ENCODE measurements at places on chromosomes 7 and 10.

- no peak for DNase-seq
Measured at GRCh38 chr7:142796501-142797390, 26.0 kb downstream of the PRSS2 start.

DNA sequence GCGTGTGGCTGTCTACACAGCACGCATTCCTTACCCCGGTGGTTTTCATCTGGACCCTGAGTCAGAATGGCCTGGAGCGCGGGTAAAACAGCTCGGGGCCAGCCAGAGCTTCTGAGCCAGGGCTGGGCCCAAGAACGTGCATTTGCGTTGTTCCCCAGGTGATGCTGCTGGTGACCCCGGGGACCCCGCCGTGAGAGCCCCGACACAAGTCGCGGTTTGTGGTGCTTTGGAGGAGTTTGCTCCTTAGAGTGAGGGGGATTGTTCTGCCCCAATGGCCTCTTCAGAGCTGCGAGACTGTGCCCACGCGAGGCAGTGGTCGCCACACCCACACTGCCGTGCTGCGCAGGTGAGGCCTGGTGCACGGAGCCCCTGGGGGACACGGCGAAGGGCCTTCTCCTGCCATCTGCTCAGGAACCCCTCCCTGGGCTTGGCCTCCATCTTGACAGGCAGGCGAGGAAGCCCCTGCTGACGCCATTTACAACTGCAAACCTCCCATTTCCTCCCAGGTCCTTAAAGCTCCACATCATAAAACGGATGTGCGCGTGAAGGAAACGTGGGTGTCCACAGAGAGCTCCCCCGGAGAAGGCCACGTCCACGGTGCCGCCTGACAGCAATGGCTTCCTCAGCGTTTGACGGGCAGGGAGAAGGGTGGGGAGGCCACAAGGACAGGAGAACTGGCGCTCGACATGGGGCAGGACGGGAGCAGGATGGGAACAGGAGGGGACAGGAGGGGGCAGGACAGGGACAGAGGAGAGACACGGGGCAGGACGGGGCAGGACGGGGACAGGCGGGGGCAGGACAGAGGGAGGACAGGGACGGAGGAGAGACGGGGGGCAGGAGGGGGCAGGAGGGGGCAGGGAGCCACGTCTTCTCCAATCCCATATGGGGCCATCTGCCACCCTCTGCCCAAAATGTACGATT, 477.2 kb downstream of the DNAJB6 start:
- DNase-seq: no peak

DNA sequence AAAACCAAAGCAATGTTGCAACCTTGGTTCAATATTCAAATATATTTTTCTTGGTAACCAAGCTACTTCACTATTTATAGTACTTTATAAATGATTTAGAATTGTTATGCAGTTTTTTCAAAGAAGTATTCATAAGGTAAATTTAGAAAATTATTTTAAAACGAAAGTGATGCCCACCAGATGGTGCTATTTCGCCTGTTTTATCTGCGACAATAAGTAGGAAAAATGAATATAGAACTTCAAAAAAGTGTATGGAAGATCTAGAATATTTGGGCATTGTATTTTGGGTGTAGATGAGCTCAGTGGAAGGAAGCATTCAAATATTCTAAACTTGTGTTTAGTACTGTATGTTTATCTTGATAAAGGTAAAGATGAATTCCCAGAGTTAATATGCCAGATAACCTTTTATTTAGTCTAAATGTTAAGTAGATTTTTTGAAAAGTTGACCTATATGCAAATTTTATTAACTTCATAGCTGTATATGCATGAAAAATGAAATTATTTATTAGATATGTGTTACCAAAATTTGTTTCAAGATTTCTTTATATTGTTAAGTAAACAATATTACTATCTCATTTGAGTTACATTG, 93.2 kb downstream of the ADK start:
- DNase-seq: peak; percentile 43

- no peak for DNase-seq
Measured at GRCh38 chr7:9937944-9938631, 1035.6 kb upstream of the PHF14 start.

DNA sequence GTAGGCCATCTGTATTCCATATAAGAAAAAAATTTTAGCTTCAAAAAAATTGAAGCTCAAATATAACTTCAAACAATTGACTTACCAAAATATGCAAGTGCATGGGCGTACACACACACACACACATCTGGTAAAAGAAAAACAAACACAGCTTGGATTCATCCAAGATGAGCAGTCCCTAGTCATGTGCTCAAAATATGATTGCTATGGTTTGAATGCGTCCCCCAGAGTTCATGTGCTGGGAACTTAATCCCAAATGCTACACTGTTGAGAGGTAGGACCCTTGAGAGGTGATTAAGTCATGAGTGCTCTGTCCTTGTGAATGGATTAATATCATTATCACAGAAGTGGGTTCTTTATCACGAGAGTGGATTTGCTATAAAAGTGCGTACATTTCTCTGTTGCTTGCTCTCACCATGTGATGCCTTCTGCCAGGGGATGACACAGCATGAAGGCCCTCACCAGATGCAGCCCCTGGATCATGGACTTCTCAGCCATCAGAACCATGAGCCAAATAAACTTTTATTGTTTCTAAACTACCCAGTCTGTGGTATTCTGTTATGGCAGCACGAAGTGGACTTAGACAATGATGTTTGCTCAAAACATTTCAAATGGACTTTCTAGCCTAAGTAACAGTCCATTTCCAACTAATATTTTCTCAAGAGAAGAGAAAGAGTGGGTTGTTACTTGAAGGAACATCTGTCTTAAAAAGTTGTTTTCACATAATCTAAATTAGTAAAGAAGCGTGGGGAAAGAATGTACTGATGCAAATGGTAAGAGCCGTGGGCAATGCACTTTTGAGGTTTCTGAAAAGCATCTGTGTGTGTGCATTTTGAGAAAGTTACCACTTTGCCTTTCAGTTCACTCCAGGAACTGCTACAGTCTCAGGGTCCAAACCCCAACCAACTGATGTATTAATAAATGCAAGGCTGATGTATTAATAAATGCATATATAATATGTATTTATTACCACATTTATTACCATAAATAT, 15.1 kb upstream of the SVIL start:
- no peak for DNase-seq

- DNase-seq: no peak
Measured at GRCh38 chr10:77857272-77857671, 69.3 kb downstream of the DLG5 start.

DNA sequence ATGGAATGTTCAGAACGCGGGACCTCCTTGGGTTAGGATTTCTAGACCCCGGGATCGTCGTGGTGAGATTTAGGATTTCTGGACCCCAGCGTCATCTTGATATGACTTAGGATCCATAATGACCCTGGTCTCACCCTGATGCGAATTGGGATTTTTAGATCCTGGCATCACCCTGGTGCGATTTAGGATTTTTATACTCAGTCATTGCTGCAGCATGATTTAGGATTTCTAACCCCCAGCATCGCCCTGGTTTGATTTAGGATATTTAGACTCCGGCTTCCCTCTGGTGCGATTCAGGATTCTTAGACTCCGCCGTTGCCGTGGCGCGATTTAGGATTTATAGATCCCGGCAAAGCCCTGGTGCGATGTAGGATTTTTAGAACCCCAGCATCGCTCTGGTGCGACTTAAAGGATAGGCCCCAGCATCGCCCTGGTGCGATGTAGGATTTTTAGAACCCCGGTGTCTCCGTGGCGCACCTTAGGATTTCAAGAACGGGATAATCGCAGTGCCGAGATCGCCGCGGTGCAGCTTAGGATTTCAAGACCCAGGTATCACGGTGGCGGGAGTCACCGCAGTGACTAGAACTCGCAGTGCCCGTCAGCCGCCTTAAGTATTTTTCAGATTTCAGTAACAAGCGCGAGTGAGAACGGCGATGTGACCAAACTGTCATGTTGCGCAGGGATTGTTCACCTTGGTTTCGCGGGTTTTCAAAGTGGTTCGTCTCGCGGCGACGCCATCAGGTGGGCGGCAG, 814 bp downstream of the MEST start:
- no peak for DNase-seq

GRCh38 chr10:117615649-117616048, 73.1 kb downstream of the EMX2 start:
- DNase-seq: no peak

GRCh38 chr10:96292971-96293920, 11.0 kb upstream of the DNTT start:
- DNase-seq: peak; percentile 65

- DNase-seq: no peak
Measured at GRCh38 chr10:130141038-130141437, 4.8 kb downstream of the GLRX3 start.

DNA sequence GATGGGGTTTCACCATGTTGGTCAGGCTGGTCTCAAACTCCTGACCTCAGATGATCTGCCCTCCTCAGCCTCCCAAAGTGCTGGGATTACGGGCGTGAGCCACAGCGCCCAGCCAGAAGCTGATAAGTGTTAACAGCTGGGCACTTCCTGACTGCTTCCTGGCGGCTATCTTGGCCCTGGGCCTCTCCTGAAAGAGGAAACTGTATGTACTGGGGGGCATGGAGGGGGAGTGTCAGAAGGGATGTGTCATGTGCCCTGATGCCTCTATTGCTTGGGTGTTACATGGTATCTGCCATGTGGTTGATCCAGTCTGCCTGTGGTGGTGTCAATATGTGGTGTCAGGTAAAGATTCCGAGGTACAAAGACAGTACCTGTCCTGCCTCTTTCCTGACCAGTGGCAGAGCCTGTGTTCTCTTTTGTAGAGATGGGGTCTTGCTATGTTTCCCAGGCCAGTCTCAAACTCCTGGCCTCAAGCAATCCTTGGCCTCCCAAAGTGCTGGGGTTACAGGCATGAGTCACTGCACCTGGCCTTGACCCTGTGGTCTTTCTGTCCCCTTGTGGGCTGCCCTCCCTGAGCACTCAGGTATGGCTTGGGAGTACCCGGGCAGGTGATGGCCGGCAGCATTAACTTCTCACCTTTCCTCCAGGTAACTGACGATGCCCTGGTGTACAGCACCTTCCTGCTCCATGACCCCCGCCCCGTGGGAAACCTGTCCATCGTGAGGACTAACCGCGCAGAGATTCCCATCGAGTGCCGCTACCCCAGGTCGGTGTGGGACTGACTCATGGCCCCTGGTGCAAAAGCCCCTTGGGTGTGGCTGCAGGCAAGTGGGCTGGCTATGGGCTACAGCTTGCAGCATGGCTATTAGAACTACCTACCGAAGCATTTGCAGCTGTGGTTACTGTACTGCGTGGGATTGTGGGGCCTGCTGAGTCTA, 4.4 kb downstream of the ZP3 start:
- DNase-seq: no peak

- no peak for DNase-seq
Measured at GRCh38 chr7:18467011-18467410, 28.5 kb upstream of the HDAC9 start.

DNA sequence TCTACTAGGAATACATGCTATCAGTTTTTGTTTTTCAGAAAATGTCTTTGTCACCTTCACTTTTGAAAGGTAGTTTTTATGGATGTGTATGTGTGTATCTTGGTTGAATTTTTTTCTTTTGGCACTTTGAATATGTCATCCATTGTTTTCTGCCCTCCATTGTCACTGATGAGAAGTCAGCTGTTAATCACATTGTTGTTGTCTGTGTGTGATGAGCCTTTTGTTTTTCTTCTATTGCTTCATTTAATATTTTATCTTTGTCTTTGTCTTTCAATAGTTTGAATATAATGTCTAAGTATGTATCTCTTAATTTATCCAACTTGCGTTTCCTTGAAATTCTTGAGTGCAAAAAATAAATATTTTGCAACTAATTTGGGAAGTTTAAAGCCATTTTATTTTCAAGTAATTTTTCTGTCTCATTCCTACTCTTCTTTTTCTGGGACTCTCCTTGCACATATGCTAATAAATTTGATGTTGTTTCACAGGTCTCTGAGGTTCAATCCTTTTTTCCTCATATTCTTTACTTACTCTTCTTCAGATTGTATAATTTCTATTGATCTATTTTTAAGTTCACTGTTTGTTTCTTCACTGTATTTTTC, 546.9 kb upstream of the GHITM start:
- no peak for DNase-seq

DNA sequence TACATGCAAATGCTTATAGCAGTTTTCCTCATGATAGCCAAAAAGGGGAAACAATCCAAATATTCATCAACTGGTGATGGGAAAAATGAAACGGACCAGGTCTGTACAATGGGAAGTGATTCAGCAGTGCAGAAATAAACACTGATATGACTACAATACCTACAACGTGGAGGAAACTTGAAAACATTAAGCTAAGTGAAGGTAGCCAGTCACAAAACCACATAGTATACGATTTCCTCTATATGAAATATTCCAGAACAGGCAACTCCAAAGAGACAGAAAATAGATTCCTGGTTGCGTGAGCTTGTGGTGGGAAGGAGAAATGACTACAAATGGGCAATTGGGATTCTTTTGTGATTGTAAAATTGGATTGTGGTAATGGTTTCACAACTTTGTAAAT, 263.1 kb upstream of the PITRM1 start:
- DNase-seq: no peak

DNA sequence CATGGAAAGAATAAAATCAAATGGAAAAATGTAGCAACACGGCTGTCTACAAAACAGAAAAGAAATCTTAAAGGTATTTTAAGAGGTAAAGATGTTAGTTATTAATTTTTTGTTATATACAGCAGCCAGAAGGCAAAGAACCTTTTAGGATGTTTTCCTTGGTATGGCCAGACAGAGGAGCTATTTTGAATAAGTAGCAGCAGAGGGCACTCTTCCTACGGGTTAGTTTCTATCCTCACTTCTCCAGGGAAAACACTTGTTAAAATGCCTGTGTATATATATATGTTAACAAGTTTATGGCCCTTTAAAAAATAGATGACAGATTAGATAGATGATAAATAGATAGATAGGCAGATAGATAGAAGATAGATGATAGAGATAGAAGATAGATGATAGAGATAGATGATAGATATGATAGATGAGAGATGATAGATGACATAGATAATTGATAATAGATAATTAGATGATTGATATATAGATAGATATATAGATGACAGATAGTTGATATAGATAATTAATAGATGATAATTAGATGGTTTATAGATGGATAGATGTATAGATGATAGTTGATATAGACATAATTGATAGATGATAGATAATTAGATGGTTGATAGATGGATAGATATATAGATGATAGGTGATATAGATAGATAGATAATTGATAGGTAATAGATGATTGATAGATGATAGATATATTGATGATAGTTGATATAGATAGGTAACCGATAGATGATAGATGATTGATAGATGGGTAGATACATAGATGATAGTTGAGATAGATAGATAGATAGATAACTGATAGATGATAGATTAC, 57.8 kb upstream of the WIPF3 start:
- peak; percentile 63 for DNase-seq

GRCh38 chr10:97584060-97584797, at the start of gene HOGA1:
TSS of gene HOGA1 (plus strand) at chr10:97584389. CDS start at chr10:97584704, 315 bp downstream.
- DNase-seq: peak; percentile 57

- DNase-seq: no peak
Measured at GRCh38 chr10:19651549-19651948, 164.7 kb upstream of the PLXDC2 start.

DNA sequence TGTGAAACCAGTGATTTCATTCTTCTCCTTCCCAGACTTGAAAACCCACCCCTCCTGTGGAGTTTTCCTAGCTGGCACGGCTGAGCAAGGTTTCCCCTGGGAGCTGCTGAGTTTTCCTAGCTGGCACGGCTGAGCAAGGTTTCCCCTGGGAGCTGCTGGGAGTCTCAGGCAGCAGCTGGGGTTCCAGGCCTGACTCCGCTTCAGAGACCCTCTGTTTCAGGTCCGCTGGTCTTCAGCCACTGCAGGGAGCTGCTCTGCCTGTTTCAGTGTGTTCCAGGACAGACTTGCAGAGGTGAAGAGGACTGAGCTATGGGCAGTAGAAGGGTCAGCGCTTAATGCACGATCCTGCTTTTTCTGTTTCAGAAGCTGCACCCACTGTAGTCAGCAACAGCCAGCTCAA, 104.9 kb downstream of the XRCC2 start:
- DNase-seq: no peak

All from muscle of back (tissue), 13 donors.